Stimulated activated CD4-positive, alpha-beta T cell treated with anti-CD3 and anti-CD28 coated beads, TNF-alpha, amount 100 ng/mL, for 4 hours (primary cell): ENCODE measurements at places on chromosomes 3 and 15.

- no peak for DNase-seq
Measured at GRCh38 chr15:27235681-27236080, 264.7 kb downstream of the GABRG3 start.

- DNase-seq, result no peak
Measured at GRCh38 chr3:40369716-40370115, 17.3 kb upstream of the ENTPD3 start.

GRCh38 chr15:90181776-90182175, 19.4 kb upstream of the SEMA4B start:
- no peak for DNase-seq

GRCh38 chr15:85489773-85490493, 109.5 kb downstream of the AKAP13 start:
- no peak for DNase-seq

DNA sequence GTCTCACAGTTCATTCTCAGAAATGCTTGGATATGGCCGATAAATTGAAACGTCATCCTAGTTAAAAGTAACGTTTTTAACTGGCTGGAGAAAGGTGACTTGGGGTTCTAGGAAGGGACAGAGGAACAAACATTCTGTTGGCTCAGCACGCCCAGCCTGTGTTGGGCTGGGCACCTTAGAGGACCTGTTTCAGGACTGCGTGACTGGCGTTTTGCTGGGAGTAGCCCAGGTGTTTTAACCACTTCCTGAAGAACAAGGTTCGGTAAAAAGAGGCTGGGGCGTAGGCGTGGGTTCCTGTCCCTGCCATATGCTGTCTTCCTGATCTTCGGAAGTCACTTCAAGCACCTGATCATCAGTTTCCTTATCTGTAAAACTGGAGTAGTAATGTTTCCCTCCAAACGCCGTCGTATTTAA, 1.1 kb upstream of the TLNRD1 start:
- DNase-seq, result peak; percentile 28

GRCh38 chr3:93961489-93961888, 12.2 kb downstream of the PROS1 start:
- DNase-seq, result no peak

DNA sequence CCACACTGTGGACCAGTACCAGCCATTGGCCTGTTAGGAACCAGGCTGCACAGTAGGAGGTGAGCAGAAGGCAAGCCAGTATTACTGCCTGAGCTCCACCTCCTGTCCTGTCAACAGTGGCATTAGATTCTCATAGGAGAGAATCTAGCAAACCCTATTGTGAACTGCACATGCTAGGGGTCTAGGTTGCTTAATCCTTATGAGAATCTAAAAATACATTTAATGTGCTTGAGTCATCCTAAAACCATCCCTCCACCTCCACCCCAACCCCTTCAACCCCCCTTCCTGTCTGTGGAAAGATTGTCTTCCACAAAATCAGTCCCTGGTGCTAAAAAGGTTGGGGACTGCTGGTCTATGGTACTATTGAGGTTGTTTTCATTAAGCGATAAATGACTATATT, 49.3 kb upstream of the KCNAB1 start:
- DNase-seq, result no peak

DNA sequence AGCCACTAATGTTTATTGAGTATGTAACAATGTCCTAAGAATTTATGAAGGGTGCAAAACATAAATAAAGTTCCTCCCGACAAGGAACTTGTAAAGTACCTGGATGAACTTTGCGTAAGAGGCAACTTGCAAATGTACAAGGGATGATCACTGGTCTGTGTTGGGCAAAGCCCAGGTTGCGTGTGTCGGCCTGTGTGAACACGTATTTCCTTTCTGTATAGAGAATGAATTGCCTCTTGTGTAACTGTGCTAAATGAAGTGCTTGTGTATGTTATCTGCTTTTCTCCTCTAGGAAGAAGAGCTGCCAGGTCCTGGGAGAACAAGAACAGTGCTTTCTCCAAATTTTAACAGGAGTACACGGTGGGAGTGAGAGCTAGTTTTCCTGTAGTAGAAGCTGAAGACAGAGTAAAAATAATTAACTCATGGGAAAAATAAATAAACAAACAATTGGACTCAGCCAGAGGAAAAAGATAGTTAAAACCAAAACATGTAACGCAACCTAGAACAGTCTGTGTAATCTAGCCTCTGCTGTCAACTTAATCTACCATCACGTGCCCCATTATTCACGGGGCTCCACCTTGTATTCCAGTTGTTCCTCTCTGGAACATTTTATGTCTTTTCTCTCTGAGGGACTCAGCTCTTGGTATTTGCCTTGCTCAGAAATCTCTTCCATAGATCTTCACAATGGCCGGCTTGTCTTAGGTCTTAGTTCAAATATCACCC, 83.7 kb upstream of the RASGRP1 start:
- no peak for DNase-seq
